ENCODE measurements at places on chromosomes 7 and 10. TPM values are rescaled to one million over a fixed set of nuclear protein-coding genes. Genes with fewer than 3 reads are reported as not detected.

PPP1R17 gene
- not detected for total RNA-seq

TMEM60 gene
- 12.2 TPM for total RNA-seq

TMEM176B gene
- total RNA-seq = 304 TPM

FAM25A gene
- not detected for total RNA-seq
